ENCODE measurements at places on chromosomes 11 and 22.

- no peak for DNase-seq
Observed at GRCh38 chr11:43735961-43736360, 55.4 kb downstream of the HSD17B12 start.

DNA sequence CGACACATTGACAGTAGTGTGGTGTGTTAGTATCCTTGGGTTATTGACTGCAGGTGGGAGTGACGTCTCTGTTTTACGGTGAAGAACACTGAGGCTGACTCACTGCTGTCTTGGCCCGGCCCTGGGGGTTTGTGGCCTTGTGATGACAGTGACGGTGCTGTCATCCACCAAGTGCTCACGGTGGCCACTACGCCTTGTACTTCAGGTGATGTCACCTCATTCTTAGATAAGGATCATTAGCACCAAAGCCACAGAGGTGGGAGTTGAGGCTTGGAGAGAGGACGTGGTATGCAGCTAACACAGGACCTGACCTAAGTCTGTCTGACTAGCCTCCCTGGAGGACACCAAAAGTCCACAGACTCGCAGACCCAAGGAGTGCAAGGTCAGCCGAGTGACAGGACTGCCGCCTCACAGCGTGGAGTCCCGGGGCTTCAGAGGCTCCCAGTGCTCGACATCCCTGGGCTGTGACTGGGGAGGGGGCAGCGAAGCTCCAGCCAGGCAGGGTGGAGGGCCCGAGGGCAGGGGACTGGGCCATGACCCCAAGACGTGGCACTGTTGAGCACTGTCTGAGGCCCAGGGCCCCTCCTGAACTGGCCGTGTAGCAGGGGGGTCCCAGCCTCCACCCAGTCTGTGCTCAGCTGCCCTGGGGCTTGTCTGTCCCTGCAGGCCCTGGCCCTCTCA is 56.5 kb downstream of the NAT10 start:
- peak; percentile 65 for DNase-seq

- no peak for DNase-seq
Observed at GRCh38 chr11:65412271-65413076, 10.1 kb upstream of the NEAT1 start.

GRCh38 chr11:114066046-114066648 is 6.6 kb downstream of the ZBTB16 start:
- no peak for DNase-seq

DNA sequence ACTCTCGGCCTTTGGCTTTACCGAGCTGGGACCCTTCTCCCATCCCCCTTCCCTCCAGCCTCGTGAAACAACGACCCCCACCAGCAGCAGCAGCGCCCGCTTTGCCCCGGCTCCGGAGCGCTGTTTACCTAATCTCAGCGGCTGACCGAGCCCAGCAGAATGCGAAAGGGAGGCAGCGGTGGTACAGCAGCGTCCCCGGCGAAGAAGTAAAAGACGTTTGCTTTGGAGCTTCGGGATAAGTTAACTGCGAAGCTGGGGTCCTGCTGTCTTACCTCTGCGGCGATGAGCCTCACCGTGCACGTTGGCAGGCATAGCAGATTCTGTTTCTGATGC is 2.0 kb upstream of the LARGE1 start:
- no peak for DNase-seq

DNA sequence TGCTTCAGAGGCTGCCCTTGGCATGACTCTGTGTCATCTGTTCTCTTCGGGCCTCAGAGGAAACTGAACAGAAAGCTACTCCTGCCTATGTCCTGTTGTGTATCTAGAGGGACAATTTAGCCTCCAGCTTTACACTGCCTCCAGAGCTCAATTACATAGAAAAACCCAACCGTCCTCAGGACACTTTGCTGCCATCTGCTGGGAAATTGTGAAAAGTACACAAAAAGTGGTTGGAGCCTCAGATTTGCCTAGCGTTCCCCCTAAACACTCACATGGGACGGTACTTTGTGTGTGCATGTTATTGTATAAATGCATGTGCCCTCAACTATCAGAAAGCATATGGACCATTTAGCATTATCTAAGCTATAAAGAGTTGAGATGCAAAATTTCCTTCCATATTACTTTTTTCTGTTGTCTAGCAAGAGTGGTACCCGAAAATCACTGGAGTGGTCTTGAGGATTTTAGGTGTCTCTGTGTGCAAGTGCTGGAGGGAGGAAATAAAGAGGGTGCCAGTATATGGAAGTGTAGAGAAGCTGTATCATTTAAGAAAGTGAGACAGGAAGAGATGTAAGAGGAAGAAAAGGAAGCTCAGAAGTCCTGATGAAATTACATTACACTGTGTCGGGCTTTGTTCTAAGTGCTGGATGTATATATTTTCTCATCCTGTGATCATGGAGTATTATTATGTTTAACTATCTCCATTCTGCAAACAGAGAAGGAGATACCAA is 8.7 kb upstream of the MS4A4E start:
- DNase-seq = no peak

DNA sequence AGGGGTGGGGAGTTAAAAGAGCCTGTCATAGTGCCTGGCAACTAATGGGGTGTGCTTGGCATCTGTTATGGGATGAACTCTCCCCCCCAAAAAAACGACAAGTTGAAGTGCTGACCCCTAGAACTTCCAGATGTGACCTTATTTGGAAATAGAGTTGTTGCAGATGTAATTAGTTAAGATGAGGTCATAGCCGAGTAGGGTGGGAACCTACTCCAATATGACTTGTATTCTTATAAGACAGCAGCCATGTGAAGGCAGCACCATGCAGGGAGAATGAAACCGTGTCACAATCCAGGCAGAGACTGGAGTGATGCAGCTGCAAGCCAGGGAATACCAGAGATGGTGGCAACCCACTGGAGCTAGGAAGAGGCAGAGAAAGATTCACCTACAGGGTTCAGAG is 394.5 kb downstream of the TENM4 start:
- no peak for DNase-seq

DNA sequence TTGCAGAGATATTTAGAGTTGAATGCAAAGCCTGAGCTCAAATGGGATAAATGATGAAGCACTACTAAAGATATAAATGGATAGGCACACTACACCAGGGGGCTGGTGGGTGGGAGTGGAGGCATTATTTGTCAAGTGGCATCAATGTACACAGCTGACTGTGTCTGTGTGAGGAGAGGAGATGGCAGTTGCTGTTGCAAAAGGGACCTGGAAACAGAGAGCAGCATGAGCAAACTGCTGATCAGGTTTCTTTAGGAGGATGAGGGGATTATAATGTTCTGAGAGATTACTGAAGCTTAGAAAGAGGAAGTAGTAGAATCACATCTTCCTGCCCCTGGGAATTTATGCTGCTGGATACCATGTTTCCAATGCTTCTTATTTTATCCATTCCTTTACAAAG is 39.4 kb upstream of the LIN7C start:
- DNase-seq = no peak

GRCh38 chr11:43164831-43165230 is 147.0 kb upstream of the API5 start:
- no peak for DNase-seq

DNA sequence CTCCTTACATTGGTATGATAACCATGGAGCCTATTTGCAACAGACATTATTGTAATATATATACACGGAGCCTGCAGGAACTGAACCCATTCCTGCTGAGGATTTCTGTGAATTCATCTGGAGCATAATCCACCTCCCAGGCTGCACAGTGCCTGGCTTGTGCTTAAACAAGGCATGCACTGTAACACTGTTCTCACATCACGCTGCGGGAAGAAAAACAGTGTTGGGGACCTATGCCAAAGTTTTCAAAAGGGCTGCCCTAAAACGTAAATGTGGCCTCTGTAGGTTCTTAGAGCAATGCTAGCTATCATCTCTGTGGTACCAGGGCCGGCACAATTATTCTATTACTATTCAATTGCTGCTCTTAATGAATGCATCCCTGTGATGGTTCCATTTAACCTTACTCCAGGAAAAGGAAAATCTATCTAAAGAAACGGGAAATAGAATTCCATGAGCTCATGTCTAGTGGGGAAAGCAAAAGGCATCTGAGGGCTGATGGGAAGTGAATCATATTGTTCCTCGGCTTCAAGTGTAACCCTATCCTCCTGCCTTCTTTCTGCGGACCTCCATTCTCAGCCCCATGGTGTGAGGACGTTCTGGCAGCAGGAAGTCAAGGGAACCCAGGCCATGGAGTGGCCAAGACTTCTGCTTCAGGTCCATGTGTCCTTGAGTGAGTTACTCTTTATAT is 525.5 kb downstream of the SOX6 start:
- no peak for DNase-seq

- DNase-seq = no peak
Observed at GRCh38 chr11:17391493-17392355, 3.3 kb upstream of the KCNJ11 start.

GRCh38 chr22:47549741-47550340 is 787.4 kb downstream of the TBC1D22A start:
- no peak for DNase-seq

DNA sequence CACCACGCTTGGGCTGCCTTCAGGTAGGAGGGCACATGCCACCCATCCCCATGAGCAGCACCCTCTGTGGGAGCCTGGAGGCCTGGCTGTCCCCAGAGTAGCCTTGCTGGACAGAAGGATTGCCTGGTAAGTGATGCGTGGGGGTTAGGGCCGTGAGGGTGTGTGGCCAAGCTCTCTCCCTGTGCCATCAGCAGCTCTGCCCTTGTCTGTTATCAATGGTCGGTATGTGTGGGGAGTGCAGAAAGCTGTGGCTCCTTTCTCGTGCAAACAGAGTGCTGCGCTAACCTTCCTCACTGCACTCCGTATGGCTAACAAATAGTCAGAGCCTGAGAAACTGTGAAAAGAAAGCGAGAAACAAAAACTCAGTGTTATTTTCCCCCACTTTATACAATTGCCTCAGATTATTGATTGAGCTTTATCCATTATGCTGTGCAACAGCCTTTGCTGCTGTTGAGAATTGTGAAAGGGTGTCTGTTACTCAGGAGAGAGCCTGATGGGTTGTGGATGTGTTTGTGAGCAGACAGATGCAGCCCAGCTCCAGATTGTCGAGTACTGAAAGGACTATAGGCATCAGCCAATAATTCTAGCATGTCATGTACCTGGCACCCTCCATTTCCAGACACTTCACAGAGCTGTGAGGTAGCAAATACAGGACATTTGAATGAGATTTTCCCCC is 432.2 kb downstream of the NTM start:
- no peak for DNase-seq

GRCh38 chr22:35818897-35819296 is 101.2 kb downstream of the APOL5 start:
- DNase-seq = no peak

- no peak for DNase-seq
Observed at GRCh38 chr11:23359297-23359696, 499.0 kb upstream of the CCDC179 start.

DNA sequence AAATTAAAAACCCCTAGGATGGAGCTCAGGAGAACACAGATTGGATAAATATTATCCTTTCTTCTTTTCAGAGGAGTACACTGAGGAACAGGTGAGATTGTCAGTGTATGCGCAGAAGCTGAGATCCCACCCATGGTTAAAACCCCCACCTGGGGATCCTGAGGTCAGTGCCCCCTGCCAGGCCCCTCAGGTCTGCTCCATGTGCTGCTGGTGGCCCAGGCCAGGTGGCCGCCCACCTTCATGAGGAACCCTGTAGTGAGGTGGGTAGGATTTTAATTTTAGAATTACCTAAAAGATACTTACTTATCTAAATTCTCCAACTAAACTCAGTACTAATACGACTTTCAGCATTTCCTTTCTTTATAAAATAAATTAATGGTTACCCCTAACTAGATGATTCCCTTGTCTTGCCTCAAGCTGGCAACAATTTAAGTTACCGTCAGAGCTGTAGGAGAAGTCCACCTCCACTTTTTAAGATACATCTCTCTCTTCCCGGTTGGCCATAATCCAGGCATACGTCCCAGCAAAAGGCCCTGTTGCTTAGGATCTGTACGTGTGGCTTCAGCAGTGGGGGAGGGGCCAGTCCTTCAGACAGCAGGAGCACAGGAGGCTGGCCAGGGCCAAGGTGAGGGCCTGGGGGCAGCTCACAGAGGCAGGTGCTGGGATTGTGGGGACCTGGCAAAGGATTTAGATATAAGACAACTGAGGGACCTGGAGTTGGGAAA is 61.5 kb upstream of the PITPNB start:
- no peak for DNase-seq

DNA sequence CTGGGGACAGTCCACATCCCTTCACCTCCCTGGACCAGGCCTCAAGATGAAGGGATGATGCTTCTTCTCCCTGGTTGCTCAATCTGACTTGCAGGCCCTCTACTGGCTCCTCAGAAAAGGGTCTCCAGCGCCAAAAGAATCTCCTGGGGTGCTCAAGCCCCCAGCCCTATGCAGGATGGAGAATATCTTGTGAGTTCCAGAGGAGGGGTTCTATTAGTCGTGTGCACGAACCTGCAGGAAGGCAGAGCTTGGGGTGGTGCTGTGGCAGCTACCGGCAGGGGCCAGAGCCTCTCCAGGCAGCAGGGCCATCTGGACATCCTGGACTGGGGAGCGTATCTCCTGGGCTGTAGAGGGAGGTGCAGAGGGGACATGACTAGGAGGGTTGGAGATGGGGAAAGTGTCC is 1339.5 kb downstream of the BRD1 start:
- DNase-seq = no peak

GRCh38 chr22:29212743-29213142 is 7.0 kb downstream of the EMID1 start:
- DNase-seq = no peak

GRCh38 chr11:117584056-117584830 is 212.8 kb downstream of the DSCAML1 start:
- DNase-seq = no peak

- no peak for DNase-seq
Observed at GRCh38 chr11:37184326-37184725, 586.3 kb upstream of the RAG2 start.

GRCh38 chr22:37222440-37222971 is 10.2 kb upstream of the SSTR3 start:
- DNase-seq = no peak

DNA sequence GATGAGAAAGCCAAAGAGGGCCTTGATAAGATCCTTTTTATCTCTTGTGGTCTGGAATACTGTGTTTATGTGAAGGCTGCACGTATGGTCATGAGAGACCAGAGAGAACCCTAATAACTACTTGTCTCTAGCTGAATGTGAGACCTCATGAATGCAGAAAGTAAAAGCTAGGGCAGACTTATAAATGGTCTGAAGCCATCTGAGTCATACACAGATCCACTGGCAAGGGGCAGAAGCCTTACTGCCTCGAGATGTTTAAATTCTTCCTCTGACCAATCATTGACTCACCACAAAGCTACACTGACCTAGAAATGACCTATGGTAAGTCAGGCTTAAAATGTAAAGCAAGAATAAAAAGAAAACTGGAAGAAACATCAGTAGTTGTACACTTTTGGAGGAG is 22.7 kb upstream of the OR4B1 start:
- DNase-seq = no peak

DNA sequence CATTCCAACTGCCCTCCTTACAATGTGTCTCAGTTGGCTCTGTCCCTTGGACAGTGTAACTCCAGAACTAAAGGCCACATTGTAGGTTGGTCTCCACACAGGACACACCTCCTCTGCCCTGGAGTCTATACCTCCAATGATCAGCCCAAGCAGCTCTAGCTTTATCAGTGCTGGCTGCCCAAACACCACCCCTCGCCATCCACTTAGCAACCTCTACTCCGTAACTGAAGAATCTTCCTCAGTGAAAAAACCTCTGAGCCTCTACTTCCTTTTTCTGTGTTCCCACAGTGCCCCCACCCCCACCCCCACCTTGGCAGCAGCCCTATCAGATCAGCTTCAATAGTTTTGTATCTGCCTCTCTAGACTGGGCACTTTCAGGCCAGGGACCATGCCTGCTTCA is 33.4 kb downstream of the SERPINH1 start:
- DNase-seq = no peak

Measured in stimulated activated CD8-positive, alpha-beta memory T cell treated with anti-CD3 and anti-CD28 coated beads, Interleukin-15, amount 100 ng/mL, for 48 hours (primary cell).